Daoy (cell line): ENCODE measurements at places on chromosomes 5 and 9.

DNA sequence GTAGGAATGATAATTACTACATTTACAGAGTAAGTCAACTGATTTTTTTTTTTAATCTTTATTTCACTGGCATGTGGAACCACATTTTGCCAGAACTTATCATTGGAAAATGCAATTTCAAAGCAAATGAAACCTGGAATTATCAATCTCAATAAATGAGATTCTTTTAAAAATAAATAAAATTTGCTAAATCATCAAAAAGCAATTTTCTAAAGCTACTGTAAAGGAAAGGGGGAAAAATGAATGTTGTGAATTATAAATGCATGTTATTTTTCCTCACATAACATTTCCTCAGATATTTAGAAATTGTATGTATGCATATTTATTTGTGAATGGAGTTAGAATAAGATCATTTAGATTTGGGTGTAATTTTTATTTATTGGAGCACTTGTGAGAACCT, 89.9 kb upstream of the GRHPR start:
- DNase-seq = no peak

- DNase-seq = peak; percentile 15
Measured at GRCh38 chr5:24742334-24742733, 97.6 kb upstream of the CDH10 start.

DNA sequence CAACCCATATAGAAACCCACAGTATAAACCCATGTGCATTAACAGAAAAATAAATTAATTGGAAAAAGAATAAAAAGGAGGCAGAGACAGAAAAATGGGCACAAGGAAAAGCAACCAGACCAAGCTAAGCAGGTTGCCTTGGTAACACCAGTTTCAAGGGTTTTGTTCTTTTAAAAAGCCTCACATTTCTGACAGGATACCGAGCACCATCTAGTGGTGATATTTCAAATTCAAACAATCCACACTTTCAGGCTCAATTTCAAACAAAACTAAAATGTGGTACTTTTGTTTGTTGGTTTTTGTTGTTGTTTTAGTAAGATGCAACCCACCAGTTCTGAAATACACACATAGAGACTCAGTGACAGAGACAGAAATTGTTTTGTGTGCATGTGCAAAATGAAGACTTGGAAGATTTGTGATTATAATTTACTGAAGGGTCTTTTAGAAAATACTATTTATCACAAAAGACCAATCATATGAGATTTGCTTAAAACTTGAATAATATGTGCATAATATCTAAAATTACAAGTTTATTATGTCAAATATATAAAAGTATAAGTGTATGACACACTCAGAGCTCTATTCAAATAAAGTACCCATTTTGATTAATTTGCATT, 318.2 kb downstream of the SLCO4C1 start:
- DNase-seq = no peak

DNA sequence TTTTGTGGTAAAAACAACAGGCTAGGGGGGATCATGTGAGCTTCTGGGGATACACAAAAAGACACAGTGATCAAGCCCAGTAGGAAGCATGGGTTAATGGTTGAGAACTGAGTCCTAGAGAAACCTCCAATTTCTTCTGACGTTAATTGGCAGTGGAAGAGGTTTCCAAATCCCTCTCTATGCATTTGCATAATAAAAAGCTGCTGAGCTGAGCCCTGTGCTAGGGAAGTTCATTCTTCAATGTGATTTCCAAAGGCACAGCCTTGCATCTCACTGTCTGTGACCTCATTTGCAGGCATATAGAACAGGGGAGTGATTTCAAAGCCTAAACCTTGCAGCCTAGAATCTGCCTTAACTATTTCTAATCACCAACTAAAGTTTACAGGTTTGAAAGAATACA, 812 bp downstream of the DNAH5 start:
- no peak for DNase-seq

DNA sequence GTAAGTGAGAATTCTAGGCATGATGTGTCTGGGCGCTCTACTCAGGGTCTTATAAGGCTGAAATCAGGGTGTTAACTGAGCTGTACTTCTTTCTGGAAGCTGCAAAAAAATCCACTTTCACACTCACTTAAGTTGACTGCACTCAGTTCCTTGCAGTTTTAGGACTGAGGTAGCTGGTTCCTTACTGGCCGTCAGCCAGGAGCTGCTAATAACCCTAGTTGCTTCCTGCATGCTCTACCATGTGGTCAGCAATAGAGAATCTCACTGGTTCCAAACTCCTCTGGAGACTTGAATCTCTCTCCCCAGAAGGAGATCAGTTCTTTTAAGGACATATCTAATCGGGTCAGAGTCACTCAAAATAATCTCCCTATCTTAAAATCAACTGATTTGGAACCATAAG, 911.2 kb downstream of the EFNA5 start:
- peak; percentile 52 for DNase-seq

DNA sequence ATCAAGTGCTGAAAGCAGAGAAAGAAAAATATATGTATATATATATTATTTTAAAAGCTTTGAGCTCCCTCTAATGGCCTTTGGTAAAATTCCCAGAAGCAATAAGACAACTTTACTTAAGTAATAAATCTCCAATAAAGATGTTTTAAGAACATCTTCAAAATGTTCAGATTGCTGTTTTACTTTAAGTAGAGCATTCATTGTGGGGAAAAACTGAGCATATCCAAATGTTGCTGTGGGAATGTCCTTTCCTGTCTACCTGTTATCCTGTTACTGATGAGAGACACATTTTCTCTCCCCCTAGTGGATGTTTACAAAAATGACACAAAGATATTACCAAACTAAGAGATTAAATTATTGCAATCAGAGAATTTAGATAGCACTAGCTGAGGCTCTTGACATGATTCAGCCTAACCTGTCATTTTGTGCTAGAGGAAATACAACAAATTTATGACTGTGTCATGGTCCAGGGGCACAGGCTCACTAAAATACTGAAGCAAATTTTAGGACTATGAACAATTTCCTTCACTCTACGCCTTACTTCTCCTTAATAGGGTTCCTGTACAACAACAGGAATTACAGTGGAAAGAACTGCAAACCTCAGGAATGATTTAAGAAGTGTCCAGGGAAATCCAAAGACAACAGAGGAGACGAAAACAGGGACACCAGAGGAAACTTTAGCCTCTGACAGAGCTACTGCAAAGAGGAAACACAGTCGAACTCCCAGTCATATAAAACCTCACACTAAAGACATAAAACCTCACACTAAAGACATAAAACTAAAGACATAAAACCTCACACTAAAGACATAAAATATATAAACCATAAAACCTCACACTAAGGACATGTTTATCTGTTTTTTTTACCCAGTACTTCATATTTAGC, 24.3 kb upstream of the PRRC1 start:
- DNase-seq = peak; percentile 21

- DNase-seq = peak; percentile 88
Measured at GRCh38 chr9:34463098-34463900, 4.7 kb downstream of the DNAI1 start.

DNA sequence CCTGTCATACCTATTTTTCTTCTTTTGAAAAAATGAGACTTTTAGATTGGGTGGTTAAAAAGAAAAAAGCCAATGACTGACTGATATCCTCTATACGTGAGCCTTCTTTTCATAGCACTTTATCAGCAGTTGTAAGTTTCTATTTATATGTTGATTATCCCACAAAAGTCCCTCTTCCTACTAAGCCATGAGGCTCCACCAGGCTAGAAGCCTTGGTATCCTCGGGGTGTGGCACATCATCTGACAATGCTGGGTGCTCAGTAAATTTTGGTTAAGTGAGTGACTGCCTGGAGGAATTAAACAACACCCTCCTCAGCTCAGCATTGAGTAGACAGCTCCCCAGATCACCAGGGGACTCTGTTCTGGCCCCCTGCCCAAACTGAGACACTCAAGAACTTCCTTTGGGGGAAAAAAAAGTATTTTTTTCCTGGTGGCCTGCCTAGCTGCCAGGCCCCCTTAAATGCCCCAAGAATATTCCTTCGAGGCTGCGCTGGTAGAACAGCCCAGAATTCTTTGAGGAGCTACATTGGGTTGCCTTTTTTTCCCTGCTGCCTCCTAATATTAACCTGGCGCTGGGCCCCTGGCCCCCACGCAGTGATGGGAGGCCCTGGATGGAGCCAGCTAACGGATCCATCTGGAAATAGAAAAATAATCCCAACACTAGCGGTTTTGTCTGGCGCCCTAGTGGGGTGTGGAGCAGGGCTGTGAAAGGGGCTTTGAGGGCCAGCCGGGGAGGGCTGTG, 23.4 kb upstream of the COL27A1 start:
- no peak for DNase-seq

DNA sequence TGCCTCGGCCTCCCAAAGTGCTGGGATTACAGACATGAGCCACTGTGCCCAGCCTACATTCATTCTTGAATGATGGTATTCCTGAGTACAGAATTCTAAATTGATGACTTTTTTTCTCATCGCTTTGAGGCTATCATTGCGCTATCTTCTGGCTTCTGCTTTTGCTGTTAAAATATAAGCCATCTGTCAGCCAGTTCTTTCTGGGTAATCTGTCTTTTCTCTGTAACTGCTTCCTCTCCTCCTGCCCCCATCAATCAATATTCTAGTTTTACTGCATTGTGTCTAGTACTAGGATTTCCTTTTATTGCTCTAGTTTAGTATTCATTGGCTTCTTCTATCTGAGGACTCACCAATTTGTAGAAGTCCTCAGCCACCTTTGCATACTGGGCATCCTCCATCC, 89.0 kb downstream of the PLPP1 start:
- no peak for DNase-seq

GRCh38 chr9:81119591-81119990, 569.8 kb downstream of the TLE1 start:
- DNase-seq = no peak

GRCh38 chr9:123957168-123957721, 27.3 kb upstream of the DENND1A start:
- DNase-seq = peak; percentile 25

DNA sequence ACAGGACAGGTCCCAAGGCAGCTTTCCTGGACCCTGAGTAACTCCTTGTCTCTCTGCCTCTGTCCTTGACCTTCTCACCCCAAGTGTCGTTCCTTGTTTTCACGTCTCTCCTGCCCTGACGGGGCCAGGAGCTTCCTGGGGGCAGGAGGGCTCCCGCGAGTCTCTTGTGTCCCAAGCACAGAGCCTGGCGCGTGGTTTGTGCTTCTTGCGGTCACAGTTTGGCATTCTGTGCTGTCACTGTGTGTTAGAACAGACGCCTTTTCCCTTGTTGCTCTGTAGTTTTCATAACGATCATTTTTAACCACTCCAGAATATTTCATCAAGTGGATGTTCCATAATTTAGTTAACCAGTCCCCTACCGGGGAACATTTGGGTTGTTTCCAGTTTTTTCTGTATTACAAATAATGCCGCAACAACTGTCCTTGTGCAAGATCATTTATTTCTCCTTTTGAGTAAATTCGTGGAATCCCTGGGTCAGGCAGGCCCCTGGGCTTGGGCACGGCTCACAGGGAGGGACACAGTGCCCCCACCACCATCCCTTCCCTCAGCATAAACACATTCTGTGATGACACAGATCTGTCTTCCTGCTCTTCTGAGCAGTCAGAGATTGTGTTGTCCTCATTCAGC, 71.9 kb downstream of the TSPAN17 start:
- no peak for DNase-seq

GRCh38 chr9:34547960-34548611, 25.3 kb upstream of the ENHO start:
- peak; percentile 75 for DNase-seq

- DNase-seq = no peak
Measured at GRCh38 chr9:137452006-137452760, 7.0 kb downstream of the NSMF start.

DNA sequence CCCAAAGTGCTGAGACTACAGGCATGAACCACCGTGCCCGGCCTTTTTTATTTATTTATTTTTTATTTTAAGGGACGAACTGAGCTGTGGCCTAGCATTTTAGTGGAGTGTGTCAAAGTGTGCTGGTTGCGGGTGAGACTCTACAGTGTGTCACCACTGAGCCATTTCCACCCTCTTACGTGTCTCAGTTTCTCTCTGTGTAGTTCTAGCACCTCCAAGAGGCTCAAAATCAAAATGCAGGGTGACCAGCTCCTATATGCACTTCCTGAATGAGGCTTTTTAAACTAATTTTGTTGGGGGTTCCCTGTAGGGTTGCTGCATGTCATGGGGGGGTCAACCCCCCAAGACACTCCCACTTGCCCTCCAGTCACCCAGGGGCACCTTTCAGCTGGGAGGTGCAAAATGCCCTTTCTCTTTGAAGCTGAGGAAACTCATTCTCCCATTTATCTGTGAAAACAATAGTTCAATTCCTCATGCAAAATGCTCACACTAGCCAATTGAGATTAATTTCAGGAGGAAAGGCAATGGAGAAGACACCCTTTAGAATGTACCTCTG, 69.3 kb downstream of the COL15A1 start:
- no peak for DNase-seq

DNA sequence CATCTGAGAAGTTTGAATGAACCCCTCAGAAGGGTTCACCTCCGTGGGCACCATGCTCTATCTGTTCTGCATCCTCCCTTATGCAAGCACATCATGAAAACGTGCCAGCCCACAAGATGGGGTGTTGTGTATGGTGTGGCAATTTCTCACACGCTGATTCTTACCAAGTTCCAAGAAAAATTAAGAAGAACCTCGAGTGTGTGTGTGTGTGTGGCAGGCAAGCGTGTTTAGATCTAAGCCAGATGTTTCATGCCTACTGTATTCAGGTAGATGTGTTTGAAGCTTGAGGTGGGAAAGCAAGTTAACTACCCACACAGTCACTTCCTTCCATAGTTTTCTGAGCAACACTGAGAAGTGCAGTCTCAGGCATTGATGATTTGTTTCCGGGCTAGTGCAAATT, 77.7 kb upstream of the GNA14 start:
- no peak for DNase-seq

DNA sequence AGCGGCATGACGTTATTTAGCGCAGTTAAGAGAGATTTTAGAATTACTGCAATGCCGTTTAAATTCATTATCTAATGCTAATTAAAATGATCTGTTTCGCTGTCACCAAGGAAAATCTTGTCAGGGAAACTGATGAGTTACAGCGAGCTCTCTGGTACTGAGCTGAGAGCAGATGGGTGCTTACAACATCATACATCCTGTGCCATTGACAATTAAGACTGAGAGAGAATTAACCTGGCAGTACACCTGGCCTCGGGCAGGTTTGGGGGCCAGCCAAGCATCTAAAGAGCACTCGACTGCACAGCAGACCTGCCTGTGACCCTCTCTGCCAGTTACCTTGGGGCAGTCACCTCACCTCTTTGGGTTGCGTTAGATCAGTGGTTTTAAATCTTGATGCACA, 55.0 kb downstream of the PUM3 start:
- DNase-seq = no peak

DNA sequence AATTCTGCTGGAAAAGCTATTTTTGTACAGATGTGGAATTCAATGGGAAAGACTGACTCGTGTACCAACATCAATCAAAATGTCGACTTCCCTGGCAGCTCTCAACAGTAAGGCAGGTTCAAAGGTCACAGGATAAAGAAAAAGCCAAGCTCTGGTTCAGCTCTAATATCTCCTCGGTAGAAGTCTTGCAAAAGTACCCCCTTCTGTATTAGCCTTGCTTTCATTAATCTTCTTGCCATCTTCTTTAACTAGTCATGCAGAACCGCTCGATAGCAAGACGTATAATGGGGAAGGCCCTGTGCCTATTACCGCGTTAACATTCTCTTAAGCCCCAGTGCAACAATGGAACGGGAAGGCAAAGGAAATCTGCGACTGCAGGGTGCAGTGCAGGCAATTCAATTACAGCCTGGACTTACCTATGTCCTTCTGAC, 201.2 kb downstream of the GAPVD1 start:
- DNase-seq = no peak

- no peak for DNase-seq
Measured at GRCh38 chr9:27722866-27723265, 149.6 kb upstream of the C9orf72 start.

GRCh38 chr9:69180200-69180599, 6.1 kb downstream of the TJP2 start:
- no peak for DNase-seq
